Fibroblast of villous mesenchyme (primary cell): ENCODE measurements at places on chromosomes 13 and 19.

- DNase-seq = peak; percentile 59
Observed at GRCh38 chr19:49497047-49497788, 984 bp downstream of the RPS11 start.

GRCh38 chr13:30429235-30429634 is 6.9 kb downstream of the UBE2L5 start:
- no peak for DNase-seq

DNA sequence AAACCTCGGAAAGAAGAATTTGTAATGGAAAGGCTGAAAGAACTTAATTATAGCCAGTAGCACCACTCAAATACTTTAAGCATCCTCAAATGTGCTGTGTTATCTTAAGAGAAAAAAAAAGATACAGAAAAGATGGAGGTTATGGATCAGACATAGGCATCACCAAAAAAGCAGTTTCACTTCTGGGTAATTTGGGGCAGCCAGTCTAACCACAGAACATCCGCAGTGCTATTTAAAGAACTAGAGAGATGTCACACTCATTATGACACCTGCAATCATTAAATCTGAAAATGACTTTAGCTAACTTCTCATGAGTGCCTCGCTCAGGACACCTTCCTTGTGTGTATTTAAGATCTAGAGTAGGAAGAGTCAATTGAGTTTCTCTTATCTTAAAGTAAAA is 211.8 kb downstream of the RBM26 start:
- DNase-seq = no peak

DNA sequence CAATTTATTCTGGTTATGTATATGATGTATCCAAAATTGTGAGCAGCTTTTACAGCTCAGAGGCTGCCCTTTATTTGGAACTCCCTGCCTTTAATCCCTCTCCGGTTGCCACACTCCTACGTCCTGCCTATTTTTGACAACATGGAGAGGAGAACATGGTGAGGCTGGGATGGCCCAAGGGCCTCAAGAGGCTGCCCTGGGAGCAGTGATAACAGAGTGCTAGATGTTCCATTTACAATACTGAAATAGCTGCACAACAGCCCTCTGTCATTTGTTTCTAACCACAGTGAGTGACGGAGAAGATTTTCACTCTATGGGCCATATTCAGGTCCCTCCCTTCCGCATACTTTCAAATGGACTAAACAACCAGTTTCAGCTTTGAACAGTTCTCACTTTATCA is 33.4 kb downstream of the STARD13 start:
- no peak for DNase-seq

DNA sequence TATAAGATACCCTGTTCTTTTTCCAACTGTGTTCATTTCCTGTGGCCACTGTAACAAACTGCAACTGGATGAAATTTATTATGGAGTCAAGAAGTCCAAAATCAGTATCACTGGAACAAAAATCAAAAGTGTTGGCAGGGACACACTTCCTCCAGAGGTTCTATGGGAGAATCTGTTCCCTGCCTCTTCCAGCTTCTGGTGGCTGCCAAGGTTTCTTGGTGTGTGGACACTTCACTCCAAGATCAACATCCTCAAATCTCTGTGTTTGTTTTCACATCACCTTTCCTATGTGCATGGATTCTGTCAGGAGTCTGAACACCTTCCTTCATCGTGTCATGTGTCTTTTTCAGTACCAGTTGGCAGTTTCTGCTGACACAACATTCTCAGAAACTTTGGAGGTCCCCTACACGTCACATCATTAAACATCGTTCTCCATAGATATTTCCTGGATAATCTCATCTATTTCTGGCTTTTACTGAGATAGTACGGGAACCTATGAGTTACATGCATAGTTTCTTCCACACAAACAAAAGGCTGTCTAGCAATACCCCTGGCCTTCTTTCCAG is 15.2 kb upstream of the EFNB2 start:
- no peak for DNase-seq

DNA sequence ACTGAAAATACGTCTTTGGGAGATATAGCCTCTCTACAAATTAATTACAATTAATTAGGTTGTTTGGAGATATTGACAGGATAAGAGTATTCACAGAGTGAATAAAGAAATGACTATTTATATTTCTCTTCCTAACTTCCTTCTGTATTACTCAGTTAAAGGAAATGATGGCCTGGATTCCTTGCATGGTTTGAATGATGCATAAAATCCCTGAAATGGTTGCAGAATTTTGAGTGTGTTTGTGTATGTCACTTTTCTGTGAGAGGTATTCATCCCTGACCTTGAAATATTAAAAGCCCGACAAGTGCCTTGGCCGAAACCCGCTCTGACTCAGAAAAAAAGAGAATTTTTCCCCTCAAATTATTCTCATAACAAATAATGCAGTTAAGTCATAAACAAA is 90.0 kb downstream of the PDS5B start:
- no peak for DNase-seq

DNA sequence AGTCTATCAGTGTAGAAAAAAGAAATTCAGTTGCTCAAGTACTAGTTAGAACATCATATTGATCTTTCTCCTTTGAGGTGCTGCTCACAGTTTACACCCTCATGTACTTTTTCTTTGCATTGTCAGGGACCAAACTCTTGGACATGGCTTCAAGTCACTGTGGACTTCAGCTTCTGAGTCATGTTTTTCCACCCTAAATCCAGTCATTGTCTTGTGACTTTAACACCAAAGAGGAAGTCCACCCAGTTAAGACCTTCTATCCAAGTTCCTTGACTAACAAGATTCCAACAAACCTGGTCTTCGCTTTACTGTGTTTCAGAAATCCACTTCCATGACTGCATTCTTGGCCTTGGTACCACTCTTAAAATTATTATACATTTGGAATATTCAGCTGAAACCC is 206.7 kb upstream of the ARGLU1 start:
- no peak for DNase-seq

DNA sequence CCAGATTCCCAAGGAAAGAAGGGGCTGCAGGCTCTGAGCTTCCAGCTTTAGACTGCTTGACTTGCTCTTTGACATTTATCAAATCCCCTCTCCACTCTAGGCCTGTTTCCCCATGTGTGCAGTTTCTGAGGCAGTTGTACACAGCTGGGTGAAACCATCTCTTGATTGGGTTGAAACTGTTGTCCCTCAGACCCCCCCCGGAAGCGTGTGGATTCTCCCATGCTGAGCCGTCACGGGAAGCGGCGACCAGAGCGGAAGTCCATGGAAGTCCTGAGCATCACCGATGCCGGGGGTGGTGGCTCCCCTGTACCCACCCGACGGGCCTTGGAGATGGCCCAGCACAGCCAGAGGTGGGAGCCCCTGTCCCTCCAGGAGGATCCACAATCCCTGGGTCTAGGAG is 19.7 kb downstream of the BRSK1 start:
- DNase-seq = no peak

DNA sequence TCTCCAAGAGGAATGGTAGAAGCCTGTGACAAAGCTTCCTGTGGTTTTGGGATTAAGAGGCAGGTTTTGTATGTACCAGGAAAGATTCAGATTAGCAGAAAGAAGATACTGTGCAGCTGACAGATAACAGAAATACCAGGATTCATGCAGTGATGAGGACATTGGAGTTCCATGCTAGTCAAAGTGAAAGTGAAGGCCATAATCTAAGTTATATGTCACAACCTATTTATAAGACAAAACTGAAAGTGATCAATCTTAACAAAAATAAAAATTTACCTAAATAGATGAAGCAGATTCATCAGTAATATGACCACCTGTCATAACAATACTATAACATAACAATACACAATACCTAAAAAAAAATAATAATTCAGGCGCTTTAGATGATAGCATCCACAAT is 1305.2 kb upstream of the PCDH9 start:
- no peak for DNase-seq

DNA sequence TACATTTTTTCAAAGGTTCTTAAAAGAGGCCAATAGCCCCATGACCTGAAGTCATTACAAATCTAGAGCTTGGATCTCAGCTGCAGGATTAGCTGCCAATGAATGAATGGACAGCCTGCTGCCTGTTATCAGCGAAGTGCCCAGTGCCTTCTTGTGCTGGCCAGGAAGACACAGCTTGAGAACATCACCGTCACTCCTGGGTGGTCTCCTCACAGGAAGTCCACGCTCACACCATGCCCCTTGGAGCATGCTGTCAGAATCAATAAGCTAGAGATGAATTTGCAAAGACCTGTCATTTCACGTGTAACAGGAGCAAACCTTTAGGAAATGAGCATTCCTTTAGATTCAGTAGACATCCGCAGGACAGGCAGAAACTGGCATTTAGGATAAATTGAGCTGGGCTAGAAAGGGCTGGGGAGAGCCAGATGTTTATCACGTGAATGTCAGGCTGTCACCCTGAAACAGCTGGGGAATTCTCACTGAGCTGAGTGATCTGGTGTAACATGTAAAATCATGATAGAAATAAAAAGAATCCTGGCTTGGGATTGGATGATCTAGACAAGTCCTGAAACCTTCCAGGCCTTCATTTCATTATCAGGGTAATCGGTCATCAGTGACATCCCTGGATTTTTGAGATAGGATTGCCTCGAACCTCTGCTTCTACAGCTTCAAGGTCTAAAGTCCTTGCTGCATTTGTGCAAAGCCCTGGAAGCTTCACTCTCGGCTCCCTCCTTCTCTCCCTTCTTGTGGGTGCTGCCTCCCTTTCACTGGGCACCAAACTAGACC is 49.9 kb upstream of the MEDAG start:
- DNase-seq = no peak

GRCh38 chr19:10820173-10820572 is 15.8 kb downstream of the TMED1 start:
- DNase-seq = no peak

GRCh38 chr13:78589206-78589605 is 14.1 kb downstream of the POU4F1 start:
- peak; percentile 35 for DNase-seq

- DNase-seq = no peak
Observed at GRCh38 chr13:113943821-113944565, 29.9 kb downstream of the C13orf46 start.

- DNase-seq = no peak
Observed at GRCh38 chr13:113952983-113953520, 20.8 kb downstream of the C13orf46 start.

GRCh38 chr13:49998714-49999624 is 2.1 kb downstream of the TRIM13 start:
- DNase-seq = no peak

- DNase-seq = no peak
Observed at GRCh38 chr13:39297664-39298171, 259.5 kb downstream of the NHLRC3 start.

GRCh38 chr19:7674010-7675005 is 2.6 kb upstream of the MCEMP1 start:
- DNase-seq = peak; percentile 83

DNA sequence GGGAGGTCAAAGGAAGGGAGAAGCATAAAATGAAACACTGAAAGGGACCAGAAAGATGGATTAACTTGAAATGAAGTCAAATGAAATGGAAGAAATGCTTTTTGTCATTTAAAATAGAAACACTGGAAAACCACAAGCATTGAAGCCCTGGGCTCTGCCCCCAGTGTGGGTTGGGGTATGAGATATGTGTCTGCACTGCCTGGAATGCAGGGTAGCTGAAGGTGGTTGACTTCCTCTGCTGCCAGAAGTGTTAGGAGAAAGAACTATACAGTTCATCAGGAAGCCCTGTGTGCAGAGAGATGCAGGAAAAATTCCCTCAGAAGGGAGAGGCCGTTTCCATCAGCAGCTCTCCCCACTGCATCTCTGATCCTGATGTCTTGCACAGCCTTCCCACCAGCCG is 69.2 kb downstream of the DHRS12 start:
- DNase-seq = no peak

GRCh38 chr13:48595431-48596429 is 58.0 kb upstream of the CYSLTR2 start:
- peak; percentile 84 for DNase-seq

DNA sequence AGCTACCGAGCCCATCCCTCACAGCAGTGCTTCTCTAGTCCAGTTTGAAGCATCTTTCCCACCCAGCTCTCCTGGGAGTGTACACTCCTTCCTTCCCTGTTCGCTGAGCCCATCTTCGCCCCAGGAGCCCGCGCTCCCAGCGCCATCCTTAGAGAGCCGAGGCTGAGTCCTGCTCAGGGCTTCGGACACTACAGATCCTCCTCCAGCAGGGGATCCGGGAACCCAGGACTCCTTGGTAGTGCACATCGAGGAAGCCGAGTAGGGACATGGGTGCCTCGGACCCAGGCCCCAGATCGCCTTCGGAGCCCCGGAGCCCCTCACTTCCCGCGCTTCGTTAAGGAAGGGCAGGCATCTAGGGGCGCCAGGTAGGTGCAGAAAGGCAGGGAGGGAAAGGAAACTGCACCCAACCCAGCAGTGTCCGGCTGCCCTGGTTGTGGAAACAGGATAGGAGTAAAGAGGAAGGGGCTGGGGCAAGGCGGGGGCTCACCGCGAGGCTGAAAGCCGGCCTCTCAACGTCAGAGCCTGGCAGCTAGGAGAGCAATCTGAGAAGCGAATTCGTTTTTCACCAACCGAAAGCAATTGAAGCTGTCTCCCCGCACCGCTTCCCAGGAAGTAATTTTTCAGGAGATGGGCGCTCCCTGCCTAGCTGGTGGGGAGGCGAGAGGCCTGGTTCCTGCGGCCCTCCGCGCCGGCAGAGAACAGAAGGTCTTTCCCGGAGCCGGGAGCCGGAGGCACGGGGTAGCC is 1.0 kb downstream of the PDX1 start:
- peak; percentile 8 for DNase-seq

GRCh38 chr19:39946532-39946931 is 12.1 kb upstream of the FCGBP start:
- DNase-seq = no peak

DNA sequence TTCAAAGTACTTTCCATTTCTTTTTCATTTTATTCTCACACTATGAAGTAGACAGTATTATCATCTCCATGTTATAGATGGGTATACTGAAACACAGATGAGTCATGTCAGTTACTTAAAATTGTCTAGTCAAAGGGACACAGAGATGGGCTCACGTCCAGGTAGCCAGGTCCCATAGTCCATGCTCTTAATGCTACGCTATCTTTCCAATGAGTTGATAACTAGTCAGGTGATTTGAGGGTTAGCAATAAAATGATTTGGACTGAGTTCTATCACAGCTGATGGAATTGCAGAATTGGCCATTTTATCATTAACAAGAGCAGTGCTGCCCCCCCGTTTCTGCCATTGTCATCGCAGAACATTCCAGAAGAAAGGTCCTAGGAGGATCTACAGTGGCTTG is 318.9 kb downstream of the DLEU7 start:
- no peak for DNase-seq

- no peak for DNase-seq
Observed at GRCh38 chr19:28426110-28426729, 786.7 kb downstream of the UQCRFS1 start.

GRCh38 chr13:111005808-111006505 is 91.1 kb upstream of the ANKRD10 start:
- DNase-seq = peak; percentile 76
